NB4 (cell line): ENCODE measurements at places on chromosomes 16 and 17.

- no peak for DNase-seq
Measured at GRCh38 chr17:14334276-14334840, 33.5 kb downstream of the HS3ST3B1 start.

- DNase-seq = no peak
Measured at GRCh38 chr17:3574231-3574630, 16.6 kb upstream of the TRPV3 start.

DNA sequence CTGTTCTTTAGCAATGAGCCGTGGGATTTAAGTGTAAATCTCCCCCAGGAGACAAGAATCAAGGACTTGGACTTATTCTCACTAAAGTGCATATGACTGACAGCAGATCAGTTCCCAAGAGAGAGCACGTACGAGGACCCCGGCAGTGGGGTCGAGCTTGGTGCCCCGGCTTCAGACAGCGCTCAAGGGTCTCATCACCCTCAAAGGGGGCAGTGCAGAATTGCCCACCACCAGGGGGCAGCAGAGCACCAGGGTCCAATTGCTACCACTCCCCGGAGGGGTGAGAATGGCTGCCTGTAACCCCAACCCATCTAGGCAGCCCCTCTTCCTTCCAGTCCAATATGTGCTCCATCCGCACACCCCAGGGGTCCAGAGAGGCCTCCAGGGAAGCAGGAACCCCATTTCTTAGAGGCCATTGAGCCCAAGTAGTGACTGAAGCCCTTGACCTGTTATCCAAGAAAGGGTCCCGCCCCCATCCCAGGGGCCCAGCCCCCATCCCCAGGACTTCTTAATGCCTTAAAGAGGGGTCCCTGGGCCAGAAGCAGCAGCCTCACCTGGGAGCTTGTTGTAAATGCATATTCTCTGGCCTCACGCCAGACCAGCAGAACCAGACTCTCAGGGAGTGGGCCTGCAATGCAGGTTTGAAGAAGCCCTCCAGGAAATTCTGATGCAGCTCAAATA is 86.1 kb downstream of the ZDHHC7 start:
- DNase-seq = peak; percentile 76

DNA sequence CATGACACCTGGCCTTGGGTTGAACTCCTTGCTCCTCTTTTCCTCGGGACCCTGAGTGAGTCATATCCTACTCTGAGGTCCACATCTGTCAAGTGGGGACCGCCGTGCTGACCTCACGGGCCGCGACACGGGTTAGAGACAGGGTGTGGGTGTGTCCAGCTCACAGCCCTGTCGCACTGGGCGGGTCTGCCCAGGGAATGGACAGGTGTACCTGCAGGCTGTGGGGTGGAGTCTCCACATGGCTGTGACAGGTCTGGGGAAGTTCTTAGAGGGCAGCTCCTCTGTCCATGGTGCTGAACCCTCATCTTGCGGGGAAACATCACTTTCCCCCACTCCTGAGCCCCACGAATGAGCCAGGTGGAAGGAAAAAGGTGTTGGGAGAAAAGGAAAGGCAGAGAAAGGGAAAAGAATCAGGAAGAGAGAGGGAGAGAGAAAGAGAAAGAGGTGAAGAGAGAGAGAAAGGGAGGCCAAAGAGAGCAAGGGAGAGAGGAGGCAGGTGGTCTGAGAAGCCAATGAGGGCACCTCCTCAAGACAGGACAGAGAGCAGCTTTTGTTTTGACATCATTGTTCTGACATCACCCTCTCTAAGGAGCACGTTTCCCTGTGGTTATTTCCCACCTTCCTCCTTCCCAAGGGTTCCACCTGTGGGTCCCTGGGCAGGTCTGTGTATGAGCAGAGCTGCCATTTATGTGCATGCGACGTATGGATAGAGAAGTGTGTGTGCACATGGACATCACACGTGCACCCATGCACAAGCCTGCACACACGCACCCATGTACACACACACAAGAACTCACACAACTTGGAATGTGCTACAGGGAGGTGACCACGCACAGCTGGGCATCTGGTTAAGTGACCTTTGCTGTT is 32.6 kb upstream of the CBFA2T3 start:
- peak; percentile 53 for DNase-seq

DNA sequence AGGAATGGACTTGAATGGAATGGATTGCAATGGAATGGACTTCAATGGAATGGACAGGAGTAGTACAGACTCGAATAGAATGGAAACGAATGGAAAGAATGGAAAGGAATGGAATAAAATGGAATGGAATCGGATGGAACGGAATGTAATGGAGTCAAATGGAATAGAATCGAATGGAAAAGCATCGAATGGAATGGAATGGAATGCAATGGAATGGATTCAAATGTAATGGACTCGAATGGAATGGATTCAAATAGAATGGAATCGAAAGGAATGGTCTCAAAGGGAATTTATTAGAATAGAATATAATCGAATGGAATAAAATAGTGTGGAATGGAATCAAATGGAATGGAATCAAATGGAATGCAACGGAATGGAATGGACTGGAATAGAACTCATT is 484.9 kb upstream of the WSB1 start:
- no peak for DNase-seq

DNA sequence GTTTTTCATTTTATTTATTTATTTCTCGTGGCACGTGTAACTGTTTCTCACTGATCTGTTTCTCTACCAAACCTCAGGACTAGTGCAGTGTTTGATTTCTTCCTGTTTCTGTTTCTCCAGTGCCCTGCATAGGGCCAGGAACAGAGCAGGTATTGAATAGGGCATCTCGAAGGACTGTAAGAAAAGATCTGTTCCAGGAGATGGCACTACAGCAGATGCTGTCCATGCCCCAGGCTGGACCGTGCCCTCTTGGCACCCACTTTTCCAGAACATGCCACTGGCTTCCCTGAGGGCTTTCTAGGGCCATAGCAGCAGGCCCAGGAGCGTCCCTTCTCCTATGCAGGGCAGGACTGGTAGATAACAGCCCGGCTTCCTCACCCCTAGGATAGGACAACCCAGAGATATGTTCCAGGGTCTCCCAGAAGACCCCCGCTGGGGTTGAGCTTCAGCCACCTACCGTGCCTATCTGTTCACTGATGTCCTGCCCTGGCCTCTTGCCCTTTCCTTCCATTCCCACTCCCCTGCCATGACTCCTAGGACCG is 4.4 kb downstream of the SNX20 start:
- no peak for DNase-seq

- DNase-seq = no peak
Measured at GRCh38 chr17:26731005-26731921, 562.7 kb upstream of the WSB1 start.

DNA sequence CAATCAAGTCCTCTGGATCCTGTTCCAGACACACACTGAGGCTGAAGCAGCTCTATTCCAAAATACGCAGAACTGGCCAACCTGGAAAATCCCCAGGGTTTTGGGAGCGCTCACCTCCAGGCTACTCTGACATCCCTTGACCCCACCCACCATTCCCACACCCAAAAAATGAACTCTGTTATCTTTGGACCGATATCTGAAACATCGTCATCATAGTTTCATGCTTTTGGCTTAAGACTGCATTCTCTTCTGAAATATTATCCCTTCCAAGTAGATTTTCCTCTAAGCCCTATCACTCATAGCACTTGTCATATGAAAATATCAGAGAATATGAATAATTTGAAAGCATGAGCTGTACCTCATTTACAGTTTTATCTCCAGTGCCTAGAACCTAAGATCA is 34.7 kb downstream of the VAT1L start:
- no peak for DNase-seq

GRCh38 chr17:19338031-19338990 is 24.2 kb downstream of the B9D1 start:
- peak; percentile 62 for DNase-seq

- no peak for DNase-seq
Measured at GRCh38 chr16:85234310-85235204, 122.3 kb upstream of the CIBAR2 start.

GRCh38 chr16:61791464-61791863 is 244.8 kb downstream of the CDH8 start:
- no peak for DNase-seq

- no peak for DNase-seq
Measured at GRCh38 chr17:11245187-11245586, 4.2 kb downstream of the SHISA6 start.

GRCh38 chr17:19730843-19731242 is 14.5 kb upstream of the SLC47A2 start:
- no peak for DNase-seq

DNA sequence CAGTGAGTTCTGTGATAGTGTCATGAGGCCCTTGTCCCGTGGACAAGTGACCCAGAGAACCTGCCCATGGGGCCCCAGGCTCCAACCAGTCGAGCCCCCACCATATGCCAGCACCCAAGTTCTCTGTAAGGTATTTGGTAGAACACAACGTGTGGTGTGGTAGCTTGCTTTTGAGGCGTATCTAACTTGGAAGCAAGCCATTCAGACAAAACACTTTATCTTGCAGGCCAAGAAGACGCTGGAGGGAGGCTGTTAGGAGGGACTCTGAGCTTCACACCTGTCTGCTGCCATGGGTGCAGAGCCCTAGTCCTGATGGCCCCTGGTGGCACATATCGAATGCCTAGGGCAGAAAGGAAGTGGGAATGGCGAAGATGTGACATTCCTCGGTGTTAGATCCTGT is 1.6 kb downstream of the NDUFAF8 start:
- DNase-seq = no peak

DNA sequence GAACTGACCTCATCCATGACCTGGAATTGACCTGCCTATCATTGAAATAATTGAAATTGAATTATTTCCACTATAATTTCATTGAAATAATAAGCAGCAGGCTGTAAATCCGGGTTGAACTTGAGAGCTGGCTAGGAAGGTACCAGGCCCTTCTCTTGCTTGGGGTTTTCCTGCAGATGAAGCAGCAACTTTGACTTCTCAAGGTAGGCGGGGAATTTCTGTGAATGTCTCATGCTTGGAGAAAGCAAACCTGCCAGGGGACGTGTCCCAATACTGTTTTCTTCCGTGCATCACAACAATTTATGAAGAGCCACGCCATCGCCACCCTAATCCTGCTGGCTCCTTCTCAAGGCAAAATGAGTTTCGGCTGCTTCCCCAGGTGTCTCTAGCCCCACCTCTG is 97.5 kb upstream of the XYLT1 start:
- DNase-seq = no peak

- no peak for DNase-seq
Measured at GRCh38 chr16:69277413-69277812, 33.7 kb upstream of the VPS4A start.

DNA sequence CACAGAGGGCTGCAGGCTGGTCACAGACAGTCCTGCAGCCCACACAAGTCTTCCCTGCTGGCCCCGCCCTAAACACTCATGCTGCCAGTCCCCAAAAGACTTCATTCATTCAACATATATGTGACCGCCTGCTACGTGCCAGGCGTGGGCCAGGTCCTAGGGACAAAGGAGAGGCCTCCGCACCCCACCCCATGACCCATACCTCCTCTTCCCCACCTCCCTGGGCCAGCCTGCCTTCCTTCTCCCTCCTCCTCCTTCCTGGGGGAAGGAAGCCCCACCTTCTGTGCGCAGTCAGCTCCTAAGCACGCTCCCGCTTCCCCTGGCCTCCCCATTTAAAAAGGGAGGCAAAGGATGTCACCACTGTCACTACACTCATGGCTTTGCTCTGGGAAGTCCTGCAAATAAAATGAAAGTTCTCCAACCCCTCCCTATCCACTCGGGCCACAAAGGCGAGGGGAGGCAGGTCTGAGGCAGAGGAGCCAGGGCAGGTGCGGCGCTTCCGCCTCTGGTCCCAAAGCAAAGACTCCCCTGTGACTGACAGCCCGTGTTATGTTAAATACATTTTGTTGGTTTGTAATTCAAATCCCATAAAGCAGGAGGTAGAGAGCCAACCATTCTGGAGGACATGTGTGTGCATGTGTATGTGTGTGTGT is 9.0 kb downstream of the DNAAF8 start:
- no peak for DNase-seq

- DNase-seq = no peak
Measured at GRCh38 chr16:29705030-29705429, 26.1 kb downstream of the QPRT start.

GRCh38 chr16:30982548-30983288 is 2.3 kb upstream of the HSD3B7 start:
- DNase-seq = no peak

DNA sequence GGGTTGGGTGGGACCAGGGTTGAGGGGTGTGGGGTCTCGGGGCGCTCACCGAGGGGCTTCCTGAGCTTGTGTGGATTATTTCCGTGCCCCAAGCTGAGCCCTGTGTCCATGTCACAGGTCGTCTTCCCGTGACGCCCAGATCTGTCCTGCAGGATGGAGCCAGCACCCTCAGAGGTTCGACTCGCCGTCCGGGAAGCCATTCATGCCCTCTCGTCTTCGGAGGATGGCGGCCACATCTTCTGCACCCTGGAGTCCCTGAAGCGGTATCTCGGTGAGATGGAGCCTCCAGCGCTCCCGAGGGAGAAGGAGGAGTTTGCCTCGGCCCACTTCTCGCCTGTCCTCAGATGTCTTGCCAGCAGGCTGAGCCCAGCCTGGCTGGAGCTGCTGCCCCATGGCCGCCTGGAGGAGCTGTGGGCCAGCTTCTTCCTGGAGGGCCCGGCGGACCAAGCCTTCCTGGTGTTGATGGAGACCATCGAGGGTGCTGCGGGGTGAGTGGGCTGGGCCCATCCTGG is 1.0 kb downstream of the TELO2 start:
- peak; percentile 25 for DNase-seq

- no peak for DNase-seq
Measured at GRCh38 chr16:987906-988305, 6.3 kb downstream of the SOX8 start.

DNA sequence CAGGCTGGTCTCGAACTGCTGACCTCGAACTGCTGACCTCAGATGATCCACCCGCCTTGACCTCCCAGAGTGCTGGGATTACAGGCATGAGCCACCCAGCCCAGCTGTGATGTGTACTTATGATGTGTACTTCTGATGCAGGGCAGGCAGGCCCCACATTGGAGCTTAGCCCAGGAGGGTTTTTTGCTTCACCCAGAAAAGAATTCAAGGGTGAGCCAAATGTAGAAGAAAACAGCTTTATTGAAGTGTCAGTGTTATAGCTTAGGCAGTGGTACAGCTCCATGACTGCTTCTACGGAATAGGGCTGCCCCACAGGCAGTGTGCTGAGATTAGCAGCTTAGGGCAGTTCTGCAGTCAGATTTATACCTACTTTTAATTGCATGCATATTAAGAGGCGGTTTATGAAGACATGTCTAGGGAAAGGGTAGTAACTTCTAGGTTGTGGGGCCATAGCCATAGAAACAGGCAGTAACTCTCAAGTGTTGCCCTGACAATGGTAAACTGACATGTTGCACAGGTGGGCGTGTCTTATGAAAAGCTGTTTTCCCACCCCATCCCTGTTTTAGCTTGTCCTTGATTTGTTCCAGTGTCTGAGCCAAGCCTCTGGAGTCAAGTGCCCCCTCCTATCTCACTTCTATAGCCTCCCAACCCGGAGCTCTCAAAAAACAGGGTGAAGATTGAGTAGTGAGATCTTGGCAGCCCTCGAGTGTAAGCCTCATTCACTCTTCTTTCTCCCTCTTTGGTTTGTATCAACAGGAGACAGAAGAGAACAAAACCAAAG is 24.1 kb upstream of the POLR3E start:
- no peak for DNase-seq

DNA sequence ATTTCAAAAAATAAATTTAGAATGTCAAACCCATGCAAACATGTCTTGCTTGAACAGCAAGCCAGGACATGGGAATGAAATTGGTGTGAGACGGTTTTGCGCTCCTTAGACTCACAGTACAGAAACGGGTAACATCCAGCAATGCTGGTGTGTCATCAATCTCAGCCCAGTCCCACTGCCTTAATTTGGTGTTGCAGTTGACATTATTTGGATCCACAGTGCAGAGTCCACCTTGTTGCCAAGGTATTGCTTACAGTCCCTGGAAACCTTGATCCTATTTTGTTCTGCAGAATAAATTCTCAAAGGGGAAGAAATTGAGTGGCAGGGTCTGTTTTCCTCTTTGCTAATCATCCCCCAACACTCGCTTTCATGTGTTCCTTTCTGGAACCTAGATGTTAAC is 311.6 kb upstream of the MON1B start:
- no peak for DNase-seq
